ENCODE measurements at places on chromosomes 2 and 18.
A peak's percentile ranks its signal among the peaks of the same experiment; 100 is the strongest.

DNA sequence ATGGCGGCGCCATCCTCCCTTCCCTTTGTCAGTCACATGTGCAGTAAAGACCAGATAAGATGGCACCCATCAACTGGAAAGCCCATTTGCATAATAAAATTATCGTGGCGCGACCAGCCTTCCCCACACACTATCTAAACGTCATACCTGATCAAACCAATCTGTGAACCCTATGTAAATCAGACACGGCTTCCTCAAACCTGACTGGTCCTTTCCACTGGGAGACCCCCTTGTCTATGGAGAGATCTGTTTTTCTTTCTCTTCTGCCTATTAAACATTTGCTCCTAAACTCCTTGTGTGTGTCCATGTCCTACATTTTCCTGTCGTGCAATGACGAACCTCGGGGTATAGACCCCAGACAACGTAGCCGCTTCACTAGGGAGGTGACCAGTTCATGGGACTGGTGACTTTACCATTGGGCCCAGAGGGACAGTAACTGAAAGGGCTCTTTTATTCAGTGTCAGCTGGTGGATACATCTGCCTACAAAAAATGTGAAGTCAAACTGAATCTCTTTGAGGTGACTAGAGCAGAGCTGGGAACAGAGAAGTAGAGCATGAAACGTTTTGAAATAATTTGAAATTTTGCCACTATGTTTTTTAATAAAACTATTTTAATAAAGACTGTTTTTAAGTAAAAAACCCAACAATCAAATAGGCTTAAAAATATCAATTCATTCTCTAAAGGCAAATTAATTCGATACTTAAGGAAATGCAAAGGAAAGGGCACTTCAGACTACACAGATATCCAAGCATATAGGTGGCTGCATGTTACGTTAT, 87.5 kb downstream of the SOCS6 start:
- no peak for DNase-seq

- DNase-seq, result no peak
Observed at GRCh38 chr18:45103319-45104048, 422.8 kb downstream of the SETBP1 start.

DNA sequence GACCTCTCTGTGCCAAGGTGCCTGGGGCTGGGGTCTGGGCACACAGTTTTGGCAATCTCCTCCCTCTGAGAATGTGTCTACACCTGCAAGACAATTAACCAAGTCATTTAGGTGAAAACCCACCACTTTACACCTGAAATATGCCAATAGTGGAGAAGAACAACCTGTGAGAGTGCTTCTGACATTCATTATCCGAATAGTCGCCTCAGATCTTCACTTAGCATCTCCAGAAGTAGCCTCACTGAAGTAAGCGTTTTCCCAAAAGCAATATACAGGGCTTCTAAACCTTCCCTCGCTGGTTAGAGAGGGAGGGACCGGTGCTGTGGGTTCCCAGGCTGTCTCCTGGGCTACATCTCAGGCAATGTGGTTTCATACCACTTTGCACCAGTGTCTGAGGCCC, 173.5 kb downstream of the DDX1 start:
- no peak for DNase-seq

DNA sequence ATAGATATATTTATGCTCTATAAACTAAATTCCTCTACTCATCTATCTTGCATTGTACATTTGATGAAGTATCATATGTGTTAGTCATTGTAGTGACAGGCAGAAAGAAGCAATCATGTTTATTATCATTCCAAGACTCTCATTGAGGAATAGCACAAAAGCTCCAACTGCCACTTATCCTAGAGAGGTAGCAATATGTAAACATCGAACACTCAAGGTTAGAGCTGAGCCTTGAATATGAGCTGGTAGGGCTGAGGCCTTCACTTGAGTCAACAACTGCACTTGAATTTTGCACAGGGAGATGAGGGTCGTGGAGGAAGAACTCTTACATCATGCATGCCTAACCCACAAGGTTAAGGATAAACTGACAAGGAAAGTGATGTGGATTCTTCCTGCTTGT, 900.9 kb downstream of the CPS1 start:
- DNase-seq, result peak; percentile 72

GRCh38 chr18:61892683-61893308, at the start of gene RNF152:
Gene RNF152, minus strand, starts transcription at chr18:61893007. Its CDS starts 76,544 bp downstream, at chr18:61816463.
- DNase-seq, result peak; percentile 93

GRCh38 chr2:9365498-9366019, 57.8 kb downstream of the ITGB1BP1 start:
- no peak for DNase-seq

GRCh38 chr2:120132190-120132589, 91.0 kb downstream of the TMEM185B start:
- no peak for DNase-seq

DNA sequence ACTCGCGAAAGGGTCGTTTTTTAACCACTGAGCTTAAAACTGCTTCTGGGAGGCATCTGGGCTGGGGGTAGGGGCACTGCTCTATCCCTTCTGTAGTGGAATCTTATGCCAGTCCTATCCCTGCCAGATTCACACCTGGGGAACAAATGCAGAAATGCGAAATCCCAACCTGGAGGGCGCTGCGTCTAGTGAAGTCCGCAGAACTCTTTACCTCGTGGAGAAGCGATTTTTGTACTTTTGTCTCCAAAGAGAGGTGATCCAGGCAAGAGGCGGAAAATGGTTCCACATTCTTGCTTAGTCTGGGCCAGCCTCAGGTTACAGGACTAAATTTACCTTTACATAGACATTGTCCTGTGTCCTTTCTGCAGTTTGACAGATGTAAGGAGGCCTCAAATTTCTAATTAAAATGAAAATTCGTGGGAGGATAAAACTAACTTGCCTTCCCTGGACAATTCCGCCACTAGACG, 10.4 kb downstream of the TBR1 start:
- DNase-seq, result no peak

GRCh38 chr2:136139631-136140030, 21.7 kb upstream of the CXCR4 start:
- DNase-seq, result no peak

GRCh38 chr18:10399465-10399864, 55.0 kb upstream of the APCDD1 start:
- peak; percentile 78 for DNase-seq

Measured in NCI-H69 (cell line).